ENCODE measurements at places on chromosomes 16 and 17. TPM values are rescaled to one million over a fixed set of nuclear protein-coding genes. Genes with fewer than 3 reads are reported as not detected.

Gene PYY
- not detected for total RNA-seq

Gene GLTPD2
- not detected for total RNA-seq

Gene FNDC8
- total RNA-seq: not detected

Gene NRN1L
- total RNA-seq: 1.3 TPM

Gene HS3ST3A1
- not detected for total RNA-seq

Gene CSH1
- total RNA-seq: not detected

Gene SENP3
- total RNA-seq: 49.1 TPM

Gene LGALS9
- 56.9 TPM for total RNA-seq

Gene HSD17B1
- 1.5 TPM for total RNA-seq

Gene CACNG3
- total RNA-seq: not detected

Gene ESRP2
- total RNA-seq: 0.33 TPM

Gene SLC35G3
- total RNA-seq: not detected

Gene CSH2
- total RNA-seq: not detected

Gene FBXW10B
- 0.88 TPM for total RNA-seq

Gene CCNF
- 2.2 TPM for total RNA-seq

Gene TBX6
- total RNA-seq: 1.2 TPM

Gene CDR2L
- 8.5 TPM for total RNA-seq

Gene HOXB9
- total RNA-seq: 0.38 TPM

Gene EVPLL
- 0.85 TPM for total RNA-seq
